ENCODE measurements at places on chromosomes 12 and 14. TPM values are rescaled to one million over a fixed set of nuclear protein-coding genes. Genes with fewer than 3 reads are reported as not detected.
A peak's percentile ranks its signal among the peaks of the same experiment; 100 is the strongest.

GRCh38 chr12:47481041-47481440 is 224.8 kb downstream of the RPAP3 start:
- DNase-seq, result no peak
- H3K36me3 ChIP-seq, result no peaks in the 10 kb centered on the region
- peaks cover 34% of the 10 kb centered on the region for H3K27me3 ChIP-seq

DNA sequence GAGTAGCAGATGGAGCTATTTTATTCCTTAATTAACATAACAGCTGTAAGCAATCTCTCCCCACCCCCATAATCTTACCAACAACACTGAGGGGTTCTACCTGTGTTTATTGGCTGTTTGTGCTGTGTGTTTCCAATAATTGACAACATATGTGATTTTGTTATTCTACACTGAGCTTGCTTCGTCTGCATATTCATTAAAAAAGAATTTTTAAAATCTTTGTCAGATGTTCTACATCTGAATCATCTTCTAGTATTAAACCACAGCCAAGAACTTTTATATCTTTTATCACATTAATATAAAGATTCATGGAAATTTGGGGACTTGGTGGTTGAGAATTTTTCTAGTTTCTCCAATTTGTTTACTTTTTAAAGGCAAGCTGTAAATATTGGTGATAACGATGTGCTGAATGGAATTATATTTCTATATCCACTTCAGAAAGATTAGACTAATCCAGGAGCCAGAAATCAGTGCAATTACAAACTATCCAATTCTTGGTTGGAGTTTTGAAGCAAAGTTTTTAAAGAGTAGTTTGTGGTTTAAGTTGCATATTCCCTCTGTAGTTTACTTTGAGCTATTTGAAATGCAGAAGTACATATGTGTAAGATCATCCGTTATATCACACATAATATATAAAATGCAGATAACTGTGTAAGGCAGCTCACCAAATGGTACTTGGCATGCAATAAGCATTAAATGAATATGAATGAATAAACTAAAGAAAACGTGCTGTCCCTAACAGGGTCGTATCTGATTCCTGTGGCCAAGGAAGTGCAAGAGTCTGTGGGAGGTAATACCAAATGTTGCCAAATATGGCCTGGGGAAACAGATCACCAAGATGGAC is 206.9 kb downstream of the PELI2 start:
- H3K36me3 ChIP-seq, result no peaks in the 10 kb centered on the region
- H3K27me3 ChIP-seq, result no peaks in the 10 kb centered on the region
- no peak overlapping the region for H3K4me3 ChIP-seq
- DNase-seq, result no peak
- no peak overlapping the region for H3K27ac ChIP-seq
- H3K4me1 ChIP-seq, result no peaks in the 10 kb centered on the region

GRCh38 chr14:99688629-99689028 is 4.5 kb downstream of the CYP46A1 start:
- H3K36me3 ChIP-seq, result no peaks in the 10 kb centered on the region
- DNase-seq, result no peak
- no peaks in the 10 kb centered on the region for H3K4me1 ChIP-seq
- H3K27ac ChIP-seq, result no peak overlapping the region

DNA sequence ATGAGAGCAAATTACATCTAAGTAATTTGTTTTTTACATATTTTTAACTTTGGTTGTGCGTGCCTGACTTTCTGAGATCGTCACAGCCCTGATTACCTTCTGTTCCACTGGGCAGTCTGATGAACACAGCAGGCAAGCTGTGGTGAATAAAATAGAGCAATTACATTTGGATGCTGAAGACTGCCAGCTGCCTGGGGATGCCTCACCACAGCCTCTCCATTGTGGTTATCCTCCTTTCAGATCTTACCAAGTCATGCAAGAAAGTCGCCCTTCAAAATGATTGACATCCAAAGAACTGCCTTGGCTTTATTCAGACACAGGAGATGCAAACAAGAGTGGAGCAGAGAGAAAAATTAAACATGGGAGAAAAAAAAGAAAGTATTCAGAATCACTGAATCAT is 456.6 kb upstream of the TMPO start:
- no peaks in the 10 kb centered on the region for H3K36me3 ChIP-seq
- H3K27me3 ChIP-seq, result no peaks in the 10 kb centered on the region
- no peak for DNase-seq
- H3K4me1 ChIP-seq, result no peaks in the 10 kb centered on the region
- H3K27ac ChIP-seq, result no peak overlapping the region

- no peaks in the 10 kb centered on the region for H3K36me3 ChIP-seq
- no peak for DNase-seq
- H3K27ac ChIP-seq, result no peak overlapping the region
- no peak overlapping the region for H3K4me3 ChIP-seq
Measured at GRCh38 chr12:79266343-79267144, 402.0 kb downstream of the SYT1 start.

- H3K4me1 ChIP-seq, result peaks cover 5% of the 10 kb centered on the region
- H3K27me3 ChIP-seq, result no peaks in the 10 kb centered on the region
- no peak overlapping the region for H3K4me3 ChIP-seq
- H3K36me3 ChIP-seq, result no peaks in the 10 kb centered on the region
Measured at GRCh38 chr12:92068459-92068858, 77.2 kb downstream of the BTG1 start.

DNA sequence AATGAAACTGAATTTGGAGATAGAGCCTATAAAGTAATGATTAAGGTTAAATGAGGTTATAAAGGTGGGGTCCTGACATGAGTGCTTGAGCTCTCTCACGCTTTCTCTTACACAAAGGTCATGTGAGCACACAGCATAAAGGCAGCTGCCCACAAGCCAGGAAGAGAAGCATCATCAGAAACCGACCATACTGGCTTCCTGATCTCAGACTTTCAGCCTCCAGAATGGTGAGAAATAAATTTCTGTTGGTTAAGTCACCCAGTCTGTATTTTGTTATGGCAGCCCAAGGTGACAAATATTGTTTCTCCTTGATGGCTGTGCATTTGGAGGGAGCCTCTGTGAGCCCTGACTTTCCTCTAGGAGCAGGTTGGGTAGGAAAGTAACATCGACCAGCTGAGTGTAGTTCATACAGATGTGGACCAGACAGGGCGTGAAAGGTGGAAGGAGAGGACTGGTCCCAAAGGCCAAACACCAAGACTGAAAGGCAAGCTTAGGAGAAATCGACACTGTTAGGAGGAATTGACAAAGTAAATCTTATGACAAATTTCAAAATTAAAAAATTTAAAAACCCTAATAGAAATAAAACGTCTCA is 97.6 kb upstream of the SLC38A2 start:
- H3K27ac ChIP-seq, result no peak overlapping the region
- H3K4me3 ChIP-seq, result no peak overlapping the region
- H3K27me3 ChIP-seq, result no peaks in the 10 kb centered on the region
- peaks cover 65% of the 10 kb centered on the region for H3K4me1 ChIP-seq
- peaks cover 11% of the 10 kb centered on the region for H3K36me3 ChIP-seq

DNA sequence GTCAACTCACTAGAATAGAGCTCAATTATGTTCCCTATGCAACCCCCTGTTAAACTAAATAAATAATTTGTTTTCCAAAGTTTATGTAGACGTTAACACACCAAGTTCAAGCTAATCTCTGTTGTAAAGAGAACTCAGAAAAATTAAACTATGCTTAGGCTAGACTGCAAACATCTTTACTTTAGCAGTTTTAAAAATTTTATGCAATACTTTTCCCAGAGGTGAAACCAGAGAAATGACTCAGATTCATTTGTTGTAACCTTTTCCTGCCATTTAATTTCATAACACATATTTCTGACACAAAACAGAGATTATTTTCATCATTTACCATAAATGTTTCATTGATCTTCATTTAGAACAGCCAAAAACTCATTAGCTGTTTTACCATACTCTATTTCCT is 27.4 kb downstream of the ABCC9 start:
- H3K4me1 ChIP-seq, result no peaks in the 10 kb centered on the region
- no peaks in the 10 kb centered on the region for H3K36me3 ChIP-seq
- no peak for DNase-seq
- H3K27ac ChIP-seq, result no peak overlapping the region

GRCh38 chr14:80477388-80478160 is 266.3 kb upstream of the DIO2 start:
- H3K4me3 ChIP-seq, result no peak overlapping the region
- no peaks in the 10 kb centered on the region for H3K27me3 ChIP-seq
- H3K36me3 ChIP-seq, result no peaks in the 10 kb centered on the region

LRRIQ1 gene
- 4.2 TPM for total RNA-seq

- peak overlapping the region; percentile 76 for H3K27ac ChIP-seq
- peaks cover 34% of the 10 kb centered on the region for H3K36me3 ChIP-seq
- no peaks in the 10 kb centered on the region for H3K27me3 ChIP-seq
- no peak for DNase-seq
- peak overlapping the region; percentile 87 for H3K4me3 ChIP-seq
- peaks cover 49% of the 10 kb centered on the region for H3K4me1 ChIP-seq
Measured at GRCh38 chr14:103562179-103562428, 353 bp downstream of the BAG5 start.

TSPAN8 gene
- total RNA-seq, result 1.9 TPM

- H3K36me3 ChIP-seq, result no peaks in the 10 kb centered on the region
- no peaks in the 10 kb centered on the region for H3K4me1 ChIP-seq
- H3K27ac ChIP-seq, result no peak overlapping the region
- H3K27me3 ChIP-seq, result no peaks in the 10 kb centered on the region
- DNase-seq, result no peak
- no peak overlapping the region for H3K4me3 ChIP-seq
Measured at GRCh38 chr14:104787736-104788135, 7.8 kb downstream of the AKT1 start.

APOF gene
- not detected for total RNA-seq

- no peak overlapping the region for H3K4me3 ChIP-seq
- 0 out of 2 replicates have a peak, but pooled peaks cover 5% of the 10 kb centered on the region for H3K36me3 ChIP-seq
- H3K27ac ChIP-seq, result no peak overlapping the region
- no peak for DNase-seq
- H3K4me1 ChIP-seq, result no peaks in the 10 kb centered on the region
Measured at GRCh38 chr14:95142208-95142607, 15.1 kb downstream of the DICER1 start.

All from PC-9 (cell line).